Neuronal stem cell (in vitro differentiated cells): ENCODE measurements at places on chromosomes 5 and 9.

DNA sequence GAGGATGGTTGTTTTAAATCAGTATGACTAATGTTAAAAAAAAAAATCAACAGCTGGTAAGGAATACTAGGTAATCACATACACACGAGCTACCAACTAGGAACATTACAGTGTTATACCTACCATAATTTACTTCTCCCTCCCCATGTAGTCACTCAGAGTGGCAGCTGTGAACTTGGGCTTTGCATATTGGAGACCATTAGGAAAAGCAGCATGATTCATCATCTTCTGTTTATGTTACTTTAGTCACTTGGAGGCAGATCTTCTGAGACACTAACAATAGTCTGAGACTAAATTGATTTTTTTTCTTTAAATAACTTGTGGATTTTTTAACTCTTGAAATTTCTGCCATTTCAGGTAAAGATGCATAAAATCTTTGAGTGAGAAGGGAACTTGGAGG lies 141.5 kb upstream of the NR4A3 start:
- DNase-seq = no peak

GRCh38 chr9:98550206-98550820 lies 158.4 kb downstream of the GABBR2 start:
- DNase-seq = no peak

DNA sequence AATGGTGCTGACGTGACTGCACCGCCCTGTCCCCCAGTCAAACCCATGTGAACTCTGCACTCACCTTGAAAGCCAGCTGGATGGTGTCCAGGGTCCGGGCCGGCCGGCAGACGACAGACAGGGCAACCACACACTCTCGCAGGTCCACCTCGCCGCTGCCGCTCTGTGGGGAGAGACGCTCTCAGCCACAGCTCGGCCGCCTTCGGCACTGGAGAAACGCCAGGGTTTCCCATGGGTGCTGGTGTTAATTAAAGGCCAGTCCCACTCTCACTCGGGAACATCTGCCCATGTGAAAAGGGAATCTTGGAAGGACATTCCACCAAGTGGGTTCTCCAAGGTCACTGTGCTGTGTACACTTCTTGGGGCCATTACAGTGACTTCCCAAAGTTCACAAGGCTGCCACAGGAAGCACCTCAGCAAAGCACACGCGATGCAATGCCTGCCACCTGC lies 25.5 kb upstream of the SLC6A3 start:
- DNase-seq = no peak

DNA sequence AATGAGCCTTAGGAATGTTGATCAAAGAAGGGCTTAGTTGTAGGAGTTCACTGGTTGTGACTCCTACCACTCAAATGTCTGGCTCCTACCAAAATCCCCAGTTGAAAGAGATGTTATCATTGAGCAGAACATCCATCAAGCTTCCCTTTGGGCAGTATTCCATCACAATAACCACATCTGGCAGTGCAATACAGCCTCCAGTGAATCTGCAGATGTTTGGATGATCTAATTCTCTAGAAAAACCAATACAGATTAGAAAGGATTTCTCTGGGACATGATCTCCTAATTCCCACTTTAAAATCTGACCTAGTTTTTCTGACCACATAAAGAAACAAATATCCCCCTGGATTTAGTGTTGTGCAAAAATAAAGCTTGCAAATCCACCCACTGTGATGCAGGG lies 81.6 kb downstream of the TMEM215 start:
- no peak for DNase-seq

DNA sequence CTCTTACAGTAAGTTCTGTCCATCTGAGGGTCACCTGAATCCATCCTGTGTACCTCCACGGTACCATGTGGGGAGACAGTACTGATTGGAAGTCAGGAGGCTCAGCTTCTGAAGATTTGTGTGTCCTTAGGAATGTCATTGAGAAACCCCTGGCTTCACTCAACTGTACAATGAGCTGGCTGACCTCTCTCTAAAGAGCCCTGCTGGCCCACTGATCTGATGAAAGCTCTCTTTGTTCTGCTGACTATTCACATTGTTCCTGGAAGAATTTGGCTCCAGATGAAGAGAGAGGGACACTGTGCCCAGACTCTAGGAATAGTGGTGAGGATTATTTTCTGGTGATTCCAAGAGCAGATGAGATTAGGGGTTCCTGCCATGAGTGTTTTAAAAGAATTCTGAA lies 141.2 kb downstream of the LURAP1L start:
- DNase-seq = peak; percentile 68

DNA sequence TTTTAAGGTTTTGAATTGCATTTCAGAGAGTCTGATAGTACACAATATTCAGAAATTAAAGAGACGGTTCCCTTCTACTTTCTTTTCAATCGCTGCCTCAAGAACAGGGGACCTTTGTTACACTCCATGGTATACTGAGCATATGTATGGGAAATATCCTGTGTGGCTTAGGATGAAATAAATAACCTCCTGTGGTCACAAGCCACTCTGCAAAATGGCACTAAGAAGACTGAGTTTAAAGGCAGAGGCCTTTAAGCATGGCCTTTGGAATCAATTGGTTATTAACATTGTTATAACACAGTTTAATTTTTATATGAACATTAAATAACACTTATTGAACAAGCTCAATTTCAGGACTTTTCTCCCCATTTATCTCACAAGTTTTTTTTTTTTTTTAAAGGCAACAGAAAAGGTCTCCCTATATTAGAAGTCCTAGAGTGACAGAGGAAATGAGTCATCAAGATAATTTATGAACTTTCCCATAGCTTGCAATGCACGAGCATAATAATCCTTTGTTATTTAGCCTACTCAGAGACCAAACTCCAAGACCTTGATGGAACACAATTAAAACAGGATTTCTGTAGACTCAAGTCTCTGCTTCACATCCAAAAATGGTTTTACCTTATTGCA lies 341.9 kb downstream of the TMEM167A start:
- no peak for DNase-seq

DNA sequence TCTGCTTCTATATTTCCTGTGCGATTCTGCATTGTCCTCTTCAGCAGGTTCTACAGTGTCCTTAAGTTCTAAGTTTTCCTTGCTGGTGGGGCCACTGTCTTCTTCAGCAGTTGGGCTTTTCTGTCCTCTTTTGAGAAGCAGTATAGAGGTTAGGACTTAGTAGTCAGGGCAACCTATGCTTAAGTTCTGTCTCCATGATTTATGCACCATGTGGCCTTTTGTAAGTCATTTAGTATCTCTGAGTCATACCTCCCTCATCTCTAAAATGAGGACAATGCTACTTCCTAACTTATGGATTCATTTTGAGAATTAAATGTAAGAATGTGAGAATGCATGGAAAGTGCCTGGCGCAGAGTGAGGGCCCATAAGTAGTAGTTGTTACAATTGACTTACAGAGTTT lies 46.8 kb downstream of the GRIN3A start:
- DNase-seq = no peak

GRCh38 chr5:108521011-108521700 lies 139.3 kb upstream of the FBXL17 start:
- DNase-seq = no peak

DNA sequence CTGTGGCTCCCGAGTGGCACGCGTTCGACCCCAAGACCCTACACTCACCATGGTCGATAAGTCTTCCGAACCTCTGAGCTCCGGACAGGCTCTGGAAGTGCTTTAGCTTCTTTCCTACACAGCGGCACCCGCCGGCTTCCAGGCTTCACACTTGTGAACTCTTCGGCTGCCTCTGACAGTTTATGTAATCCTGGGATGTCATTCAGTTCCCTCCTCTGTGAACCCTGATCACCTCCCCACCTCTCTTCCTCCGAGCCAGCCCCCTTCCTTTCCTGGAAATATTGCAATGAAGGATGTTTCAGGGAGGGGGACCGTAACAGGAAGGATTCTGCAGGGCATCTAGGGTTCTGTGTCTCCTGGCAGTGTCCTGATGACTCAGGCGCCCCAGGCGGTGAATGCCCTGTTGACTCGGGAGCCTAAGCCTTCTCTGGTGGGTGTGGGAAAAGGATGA lies at the start of gene CD14:
Gene CD14, minus strand, starts transcription at position 155 of the 451 bp plus-strand sequence. Its CDS starts 104 bp downstream, at position 51.
- DNase-seq = no peak

DNA sequence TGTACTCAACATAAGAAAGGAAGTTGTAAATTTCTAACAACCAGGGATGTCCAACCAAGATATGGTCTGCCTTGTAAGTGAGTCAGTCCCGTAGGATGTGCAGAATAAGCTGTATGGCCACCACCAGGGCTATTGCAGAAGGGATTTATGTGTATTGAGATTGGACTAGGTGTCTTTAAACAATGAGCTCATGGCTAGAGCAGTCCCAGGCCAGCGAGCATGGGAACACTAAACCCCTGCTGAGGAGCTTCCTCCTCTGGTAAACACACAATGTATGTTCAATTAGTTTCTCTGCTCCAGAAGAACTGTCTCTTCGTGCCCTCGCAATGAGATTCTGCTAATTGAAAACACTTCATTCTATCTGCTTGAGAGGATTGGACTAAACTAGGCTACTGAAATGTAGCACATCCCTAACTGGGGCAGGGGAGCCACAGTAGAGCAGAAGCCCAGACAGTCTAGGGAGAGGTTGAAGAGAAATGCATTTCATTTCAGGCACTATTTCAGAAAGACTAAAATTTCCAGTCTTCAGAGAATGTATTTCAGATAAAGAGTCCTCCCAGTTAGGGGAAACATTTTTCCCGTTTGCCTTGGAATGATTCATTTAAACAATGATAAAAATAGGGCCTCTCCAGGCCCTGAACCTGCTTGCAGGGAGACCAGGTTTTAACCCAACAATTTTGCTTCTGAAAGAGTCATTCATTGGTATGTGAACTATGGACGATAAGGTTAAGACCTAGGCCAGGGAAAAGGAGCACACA lies 154.7 kb downstream of the FAM114A2 start:
- DNase-seq = no peak

GRCh38 chr5:73376618-73377170 lies 71.9 kb downstream of the FOXD1 start:
- DNase-seq = no peak

DNA sequence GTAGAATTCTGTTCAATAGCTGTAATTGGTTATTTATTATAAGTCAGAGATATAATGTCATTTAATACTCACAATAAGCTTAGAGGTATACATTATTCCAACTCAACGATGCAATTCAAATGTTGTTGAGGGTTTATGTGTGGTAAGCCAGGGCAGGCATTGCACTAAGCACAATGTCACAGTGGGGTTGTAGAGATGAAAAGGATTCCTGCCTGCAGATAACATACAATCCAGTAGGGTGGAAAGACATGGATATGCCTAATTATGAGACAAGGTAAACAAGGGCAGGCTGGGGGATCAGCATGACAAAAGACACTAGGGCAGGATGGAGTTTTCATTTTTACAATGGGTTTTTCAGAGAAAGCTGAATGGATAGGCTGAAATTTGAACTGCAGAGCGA lies 98.7 kb upstream of the PALM2AKAP2 start:
- no peak for DNase-seq

DNA sequence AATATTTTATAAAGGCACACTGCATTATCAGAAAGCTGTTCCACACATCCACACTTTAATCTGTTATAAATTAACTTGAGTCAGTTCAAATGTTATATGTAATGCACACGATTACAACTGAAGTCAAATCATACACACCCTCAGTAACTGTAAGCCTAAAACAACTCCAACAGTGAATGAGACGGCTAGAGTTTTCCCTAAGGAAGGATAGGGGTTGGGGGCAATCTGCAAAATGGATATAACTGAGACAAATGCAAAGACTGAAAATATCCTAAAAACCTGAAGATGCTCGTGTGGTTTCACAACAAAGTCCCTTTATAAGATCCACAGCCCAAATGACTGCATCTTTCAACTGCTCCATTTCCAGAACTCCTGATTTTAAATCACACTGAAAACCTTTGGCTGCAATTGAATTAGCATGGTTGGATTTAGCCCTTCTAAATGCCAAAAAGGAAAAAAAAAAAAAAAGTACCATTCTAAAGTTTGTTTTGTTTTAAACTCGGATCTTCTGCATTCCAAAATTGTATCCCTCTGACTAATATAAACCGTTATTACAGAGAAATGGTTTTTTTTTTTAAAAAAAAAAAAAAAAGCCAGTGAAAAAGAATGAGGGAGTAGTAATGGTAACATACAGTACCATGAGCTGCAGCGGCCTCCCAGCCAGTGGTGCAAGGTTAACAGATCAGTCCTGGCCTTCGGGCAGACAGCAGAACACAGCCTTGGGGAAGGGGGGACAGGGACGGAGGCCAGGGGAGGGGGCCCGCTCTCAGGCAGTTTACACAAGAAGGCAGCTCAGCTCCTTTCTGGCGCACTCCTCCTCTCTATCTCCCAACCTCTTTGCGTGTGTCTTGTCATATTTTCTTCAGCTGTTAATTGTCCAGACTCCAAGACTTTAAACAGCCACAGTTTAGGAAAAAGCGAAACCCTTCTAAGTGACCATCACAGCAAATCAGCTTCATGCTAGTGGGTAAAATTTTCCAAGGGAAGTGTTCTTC lies 166.1 kb downstream of the BNC2 start:
- DNase-seq = no peak
